Fibroblast of the aortic adventitia (primary cell): ENCODE measurements at places on chromosomes 4 and X.

GRCh38 chrX:149472625-149473024, 32.5 kb downstream of the IDS start:
- DNase-seq: no peak

DNA sequence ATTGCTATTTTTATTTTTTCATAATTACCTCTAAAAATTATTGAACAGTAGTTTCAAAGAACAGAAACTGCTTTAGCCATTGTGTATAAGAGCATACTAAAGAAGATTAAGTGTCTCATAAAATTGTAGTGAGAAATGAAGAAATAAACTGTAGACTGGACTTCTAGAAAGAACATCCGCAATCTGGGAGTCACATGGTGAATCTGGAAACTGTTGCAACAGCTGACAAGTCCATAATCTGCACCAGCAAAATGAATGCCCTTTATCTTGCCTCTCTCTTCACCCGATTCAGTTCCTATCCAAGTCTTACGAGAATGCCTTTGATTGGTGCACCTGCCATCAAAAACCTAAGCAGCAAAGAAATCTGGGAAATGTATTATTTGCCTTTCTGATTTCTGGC, 312.9 kb downstream of the NAF1 start:
- no peak for DNase-seq

DNA sequence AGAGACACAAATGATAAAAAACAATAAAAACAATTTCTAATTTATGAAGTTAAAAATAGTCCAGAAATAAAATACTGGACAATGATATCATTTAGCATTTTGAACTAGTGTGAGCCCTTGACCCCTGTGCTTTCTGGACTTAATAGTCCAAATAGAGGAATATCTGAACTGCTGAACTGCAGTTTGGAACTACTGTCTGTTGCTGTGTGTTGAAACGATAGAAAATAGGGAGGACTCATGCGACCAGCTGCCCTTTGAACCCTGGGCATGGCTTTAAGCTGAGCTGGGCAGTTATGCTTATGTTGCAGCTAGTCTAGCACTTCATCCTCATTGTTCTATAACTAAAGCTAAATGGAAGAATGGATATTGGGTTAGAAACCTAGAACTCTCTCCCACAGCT, 99.5 kb downstream of the FMR1NB start:
- DNase-seq: no peak

- no peak for DNase-seq
Measured at GRCh38 chr4:27066591-27066990, 205.9 kb downstream of the STIM2 start.

DNA sequence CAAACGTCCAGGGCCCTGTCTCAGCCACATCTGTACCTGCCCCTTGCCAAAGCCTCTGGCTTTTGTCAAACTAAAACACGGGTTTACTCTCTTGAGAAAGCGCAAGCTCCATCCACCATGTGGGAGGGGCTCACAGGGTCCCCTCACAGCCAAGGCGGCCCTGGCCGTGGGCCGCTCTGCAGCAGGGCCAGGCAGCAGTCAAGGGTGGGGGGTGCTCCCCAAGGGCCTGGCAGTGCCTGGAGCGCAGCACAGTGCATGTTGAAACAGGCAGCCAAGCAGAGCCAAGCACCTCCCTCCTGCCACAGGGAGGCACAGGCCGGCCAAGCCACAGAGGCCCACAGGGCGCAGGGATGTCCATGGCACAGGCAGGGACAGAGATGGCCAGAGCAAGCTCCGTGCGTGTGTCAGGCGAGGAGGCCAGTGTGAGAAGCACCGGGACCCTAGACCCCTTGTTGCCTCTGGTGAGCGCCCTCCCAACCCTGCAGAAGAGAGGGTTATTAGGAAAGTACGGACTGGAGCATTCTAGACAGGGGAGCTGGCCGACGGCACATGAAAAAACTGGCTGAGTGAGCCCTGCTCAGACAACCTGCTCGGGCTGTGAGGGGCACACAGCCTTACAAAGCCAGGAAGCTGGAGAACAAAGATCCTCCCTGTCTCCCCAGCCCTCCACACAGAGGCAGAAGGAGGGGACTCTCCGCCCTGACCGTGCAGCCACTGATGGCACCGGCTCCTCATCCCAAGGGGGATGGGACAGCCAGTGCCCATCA, 39.0 kb downstream of the FAM53A start:
- DNase-seq: peak; percentile 43

DNA sequence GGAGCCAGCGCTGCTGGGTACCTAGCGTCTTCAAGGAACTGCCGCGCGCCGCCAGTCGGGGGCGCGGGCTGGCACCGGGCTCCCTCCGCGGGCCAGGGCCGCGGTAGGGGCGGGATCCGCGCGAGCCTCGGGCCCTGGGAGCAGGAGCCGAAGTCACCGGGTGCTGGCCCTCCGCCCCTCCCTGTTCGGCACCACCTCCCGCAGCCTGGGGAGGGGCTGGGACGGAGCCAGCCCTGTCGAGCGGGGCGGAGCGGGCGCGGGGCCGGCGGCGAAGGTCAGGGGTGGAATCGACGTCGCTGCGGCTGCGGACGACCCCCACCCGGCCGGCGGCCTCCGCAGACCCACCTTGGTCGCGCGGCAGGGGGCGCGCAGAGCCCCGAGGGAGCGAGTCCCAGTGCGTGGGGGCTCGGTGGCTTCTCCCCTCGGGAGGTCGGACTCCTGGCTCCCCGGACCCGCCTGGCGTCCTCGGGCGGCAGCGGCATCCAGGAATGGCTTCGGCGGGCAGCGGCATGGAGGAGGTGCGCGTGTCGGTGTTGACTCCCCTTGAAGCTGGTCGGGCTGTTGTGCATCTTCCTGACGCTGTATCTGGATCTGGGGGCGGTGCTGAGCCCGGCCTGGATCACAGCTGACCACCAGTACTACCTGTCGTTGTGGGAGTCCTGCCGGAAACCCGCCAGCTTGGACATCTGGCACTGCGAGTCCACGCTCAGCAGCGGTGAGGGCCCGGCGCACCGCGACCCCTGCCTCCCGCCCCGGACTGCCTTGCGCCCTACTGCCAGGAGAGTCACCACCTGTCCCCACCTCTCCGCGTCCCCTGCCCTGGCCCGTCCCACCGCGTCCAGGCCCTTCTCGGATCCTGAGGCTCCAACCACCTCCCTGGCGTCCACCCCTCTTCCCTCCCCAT, 50.5 kb upstream of the FAM47C start:
- DNase-seq: no peak

- DNase-seq: peak; percentile 34
Measured at GRCh38 chr4:153448003-153448731, 18.0 kb upstream of the TMEM131L start.
